HFFc6 (cell line): ENCODE measurements at places on chromosomes 16 and 17. TPM values are rescaled to one million over a fixed set of nuclear protein-coding genes. Genes with fewer than 3 reads are reported as not detected.

DNA sequence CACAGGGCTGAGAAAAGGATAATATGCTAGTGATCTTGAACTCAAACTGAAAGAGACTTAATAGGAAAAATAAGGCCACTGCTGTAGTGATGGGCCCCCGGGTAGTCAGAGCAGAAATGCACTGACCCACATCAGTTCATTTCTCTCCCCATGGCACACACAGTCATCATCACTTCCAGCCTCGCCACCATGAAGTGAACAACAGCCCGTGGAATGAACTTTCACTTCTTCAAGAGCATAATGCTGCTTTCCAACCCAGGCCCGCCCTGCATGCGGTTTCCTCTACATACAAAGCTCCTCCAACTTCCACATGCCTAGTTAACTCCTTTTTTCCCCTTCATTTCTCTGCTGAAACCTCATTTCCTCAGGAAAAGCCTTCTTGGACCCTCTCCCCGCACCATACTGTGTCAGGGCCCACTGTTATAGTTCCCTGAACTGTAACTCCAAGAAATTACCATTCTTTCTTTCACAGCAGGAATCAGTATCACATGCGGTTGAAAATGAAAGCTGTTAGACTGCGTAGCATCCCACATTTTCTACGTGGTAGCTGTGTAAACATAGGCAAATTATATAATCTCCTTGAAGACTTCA lies 65.8 kb upstream of the SMIM36 start:
- H3K4me3 ChIP-seq, result no peak overlapping the region
- H3K36me3 ChIP-seq, result no peaks in the 10 kb centered on the region
- H3K4me1 ChIP-seq, result no peaks in the 10 kb centered on the region
- peak; percentile 77 for DNase-seq
- no peak overlapping the region for H3K27ac ChIP-seq

DNA sequence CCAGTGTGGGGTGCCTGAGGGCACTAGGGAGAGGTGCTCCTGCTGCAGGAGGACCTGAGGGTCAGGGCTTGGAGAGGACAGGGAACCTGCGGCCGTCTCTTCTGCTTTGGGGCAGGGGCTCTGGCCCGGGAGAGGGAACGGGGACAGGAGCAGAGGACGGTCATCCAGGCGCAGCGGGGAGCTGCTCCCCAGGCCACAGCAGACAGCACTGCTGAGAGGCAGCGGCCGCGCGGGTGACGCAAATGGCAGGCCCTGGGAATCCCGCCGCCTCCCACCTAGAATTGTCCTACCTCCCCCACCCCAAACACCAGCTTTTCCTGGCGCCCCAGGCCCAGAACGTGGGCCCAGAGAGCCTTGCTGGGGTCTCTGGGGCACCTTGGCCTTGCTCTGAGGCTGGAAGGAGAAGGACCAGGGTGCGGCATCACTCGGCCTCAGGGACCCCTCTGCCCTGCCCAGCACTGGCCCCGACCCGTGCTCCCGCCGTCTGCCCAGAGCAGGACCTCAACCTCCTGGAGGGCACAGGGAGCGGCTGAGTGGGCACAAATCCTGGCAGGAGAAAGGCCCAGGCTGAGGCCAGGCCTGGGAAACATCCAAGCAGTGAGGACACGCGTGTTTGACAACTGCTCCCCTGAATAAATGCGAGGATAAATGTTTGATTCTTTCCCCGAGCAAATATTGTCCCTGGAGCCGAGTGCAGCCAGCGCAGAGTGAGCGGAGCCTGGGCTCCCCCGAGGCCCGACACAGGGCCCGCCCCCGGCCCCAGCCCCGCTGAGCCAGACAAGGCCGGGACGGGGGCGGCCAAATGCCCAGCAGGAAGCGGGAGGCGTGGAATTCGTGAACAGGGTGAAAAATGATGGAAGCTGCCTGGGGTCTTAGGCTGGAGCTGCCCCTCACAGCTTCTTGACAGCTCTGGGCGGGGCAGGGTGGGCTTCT lies 8.5 kb downstream of the SSTR5 start:
- H3K36me3 ChIP-seq, result peaks cover 6% of the 10 kb centered on the region
- no peak for DNase-seq
- H3K27ac ChIP-seq, result no peak overlapping the region
- H3K4me3 ChIP-seq, result no peak overlapping the region
- no peaks in the 10 kb centered on the region for H3K4me1 ChIP-seq
- peaks cover 6% of the 10 kb centered on the region for H3K27me3 ChIP-seq

Gene TMEM204
- total RNA-seq, result 16.3 to 28.8 TPM (median 26.1 TPM) in 3 replicates

DNA sequence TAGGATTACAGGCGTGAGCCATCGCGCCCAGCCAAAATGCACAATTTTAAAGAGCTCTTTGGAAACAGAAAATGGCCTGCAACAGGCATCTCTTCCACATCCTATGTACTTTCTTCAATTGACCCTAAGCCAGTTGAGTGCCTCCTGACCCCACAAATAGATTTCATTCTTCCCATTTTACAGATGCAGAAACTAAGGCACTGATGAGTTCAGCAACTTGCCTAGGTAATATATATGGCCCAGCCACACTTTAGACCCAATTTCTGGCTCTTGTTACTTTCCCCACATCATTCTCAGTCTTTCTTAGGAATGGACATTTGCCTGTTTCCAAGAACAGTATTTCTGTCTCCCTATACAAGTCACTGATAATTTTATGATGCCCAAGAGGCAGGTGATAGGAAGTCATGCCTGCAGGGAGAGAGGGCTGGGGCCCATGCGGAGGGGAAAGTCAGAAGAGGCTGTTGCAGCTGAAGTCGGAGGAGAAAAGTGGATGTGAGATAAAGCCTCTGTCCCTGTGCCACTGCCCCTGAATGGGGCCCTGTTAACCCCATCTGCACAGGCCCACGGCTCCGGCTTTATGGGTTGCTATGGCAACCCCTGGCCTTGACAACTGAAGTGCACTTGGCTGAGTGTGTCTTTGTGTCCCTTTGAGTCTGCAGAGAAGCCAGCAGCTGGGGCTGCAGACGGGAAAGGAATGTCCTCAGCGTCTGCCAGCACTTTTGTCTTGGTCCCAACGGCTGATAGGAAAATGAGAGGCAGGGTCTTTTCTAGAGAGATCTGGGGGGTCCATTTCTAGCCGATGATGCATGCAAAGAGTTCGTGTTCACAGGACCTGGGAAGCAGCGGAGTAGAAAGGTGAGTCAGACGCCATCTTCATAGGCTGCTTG lies 45.9 kb downstream of the ABAT start:
- H3K4me3 ChIP-seq, result no peak overlapping the region
- no peak overlapping the region for H3K27ac ChIP-seq
- H3K4me1 ChIP-seq, result no peaks in the 10 kb centered on the region
- no peaks in the 10 kb centered on the region for H3K36me3 ChIP-seq
- DNase-seq, result no peak

GRCh38 chr17:47223007-47223406 lies 13.9 kb downstream of the MYL4 start:
- H3K4me3 ChIP-seq, result no peak overlapping the region
- H3K27ac ChIP-seq, result no peak overlapping the region
- H3K36me3 ChIP-seq, result peaks cover 6% of the 10 kb centered on the region
- no peak for DNase-seq
- H3K27me3 ChIP-seq, result peaks cover 8% of the 10 kb centered on the region

DNA sequence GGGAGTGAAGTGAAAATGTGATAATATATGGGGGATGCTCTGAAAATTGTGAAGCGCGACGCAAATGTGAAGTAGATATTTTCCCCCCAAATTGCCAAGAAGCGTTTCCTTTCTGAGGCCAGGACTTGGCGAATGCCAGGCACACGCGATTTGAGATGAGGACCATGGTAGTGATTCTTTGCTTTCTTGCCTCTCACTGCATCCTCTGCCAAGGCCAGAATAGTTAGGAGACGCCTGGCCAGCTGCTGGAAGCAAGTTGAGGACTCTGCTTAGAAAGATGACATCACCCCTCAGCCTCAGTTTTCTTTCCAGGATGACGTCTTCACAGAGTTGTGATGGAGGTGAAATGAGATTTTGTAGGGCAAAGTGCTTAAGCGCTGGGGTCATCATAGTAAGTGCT lies 25.9 kb downstream of the PIPOX start:
- no peaks in the 10 kb centered on the region for H3K4me1 ChIP-seq
- no peak for DNase-seq
- H3K27me3 ChIP-seq, result peaks cover 43% of the 10 kb centered on the region
- H3K4me3 ChIP-seq, result no peak overlapping the region
- H3K27ac ChIP-seq, result no peak overlapping the region
- H3K36me3 ChIP-seq, result no peaks in the 10 kb centered on the region

Gene DNAI2
- total RNA-seq, result not detected in 3 replicates

DNA sequence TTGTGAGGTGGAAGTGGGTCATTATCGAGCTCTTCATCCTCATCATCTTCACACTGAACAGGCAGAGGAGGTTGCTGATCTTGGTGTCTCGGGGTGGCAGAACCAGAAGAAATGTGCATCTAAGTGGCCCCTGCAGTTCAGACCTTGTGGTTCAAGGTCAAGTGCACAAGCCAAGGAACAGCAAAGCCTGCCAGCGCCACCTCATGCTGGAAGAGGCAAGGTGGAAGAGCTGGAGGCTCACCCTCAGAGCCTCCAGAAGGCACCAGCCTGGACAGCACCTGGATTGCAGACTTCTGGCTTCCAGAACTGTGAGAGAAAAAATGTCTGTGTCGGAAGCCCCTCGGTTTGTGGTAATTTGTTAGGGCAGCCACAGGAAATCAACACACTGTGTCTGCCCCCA lies 32.7 kb downstream of the IFT140 start:
- H3K4me1 ChIP-seq, result no peaks in the 10 kb centered on the region
- no peak for DNase-seq
- H3K4me3 ChIP-seq, result no peak overlapping the region
- peaks cover 14% of the 10 kb centered on the region for H3K36me3 ChIP-seq

Gene FOXF1
- total RNA-seq, result 10.7 to 17.9 TPM (median 14.8 TPM) in 3 replicates

Gene TMEM235
- not detected in 3 replicates for total RNA-seq

DNA sequence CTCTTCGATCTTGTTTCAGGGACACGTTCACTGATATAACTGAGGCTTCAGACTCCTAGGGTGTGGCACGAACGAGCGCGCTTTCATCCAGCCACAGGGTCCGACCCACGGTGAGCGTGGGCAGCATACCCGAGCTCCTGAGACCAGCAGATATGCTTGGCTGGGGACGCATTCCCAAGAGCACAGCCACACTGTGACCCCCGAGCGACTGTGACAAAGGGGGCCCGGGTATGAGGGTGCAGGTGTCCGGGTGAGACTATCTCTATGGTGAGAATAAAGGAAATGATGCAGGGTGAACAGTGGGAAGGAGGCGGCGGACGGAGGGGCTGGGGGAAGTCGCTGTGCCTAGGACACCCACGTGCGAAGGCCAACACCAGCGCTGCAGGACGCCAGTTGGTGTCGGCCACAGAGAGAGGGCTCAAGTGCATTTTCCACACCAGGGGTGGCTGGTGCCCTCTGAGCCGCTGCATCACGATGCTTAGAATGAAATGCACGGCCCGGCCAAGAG lies 17.6 kb downstream of the RPH3AL start:
- H3K4me1 ChIP-seq, result no peaks in the 10 kb centered on the region
- H3K27ac ChIP-seq, result no peak overlapping the region
- H3K27me3 ChIP-seq, result peaks cover 34% of the 10 kb centered on the region
- H3K36me3 ChIP-seq, result no peaks in the 10 kb centered on the region
- DNase-seq, result no peak
- no peak overlapping the region for H3K4me3 ChIP-seq

- H3K4me3 ChIP-seq, result no peak overlapping the region
- H3K27ac ChIP-seq, result no peak overlapping the region
- peaks cover 22% of the 10 kb centered on the region for H3K27me3 ChIP-seq
Observed at GRCh38 chr16:89070590-89070989, 23.1 kb upstream of the ACSF3 start.

Gene TELO2
- 28.9 to 35.9 TPM (median 34.1 TPM) in 3 replicates for total RNA-seq

DNA sequence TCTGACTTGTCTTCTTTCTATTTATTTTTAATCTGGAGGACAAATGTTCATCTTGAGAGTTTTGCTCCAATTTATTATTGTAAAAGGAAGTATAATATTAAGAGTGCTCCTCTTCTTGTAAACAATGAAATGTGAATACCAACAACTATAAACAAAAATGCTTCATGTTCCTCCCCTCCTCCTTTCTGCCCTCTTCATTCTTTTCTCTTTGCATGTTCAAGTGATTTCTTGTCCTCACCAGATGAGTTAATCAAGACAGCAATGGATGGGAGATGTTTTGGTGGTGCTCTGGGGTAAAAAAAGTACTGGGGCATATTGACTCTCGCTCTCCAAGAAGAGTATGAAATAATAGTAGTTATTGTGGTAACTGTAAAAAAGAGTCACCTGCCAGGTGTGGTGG lies 24.3 kb downstream of the ITGB3 start:
- DNase-seq, result no peak
- H3K27me3 ChIP-seq, result peaks cover 8% of the 10 kb centered on the region
- peaks cover 66% of the 10 kb centered on the region for H3K4me1 ChIP-seq
- H3K27ac ChIP-seq, result peak overlapping the region; percentile 92
- H3K4me3 ChIP-seq, result peak overlapping the region; percentile 56

- H3K36me3 ChIP-seq, result no peaks in the 10 kb centered on the region
- no peak for DNase-seq
- H3K4me1 ChIP-seq, result peaks cover 12% of the 10 kb centered on the region
- H3K27ac ChIP-seq, result no peak overlapping the region; the same call in 1 of the 2 replicates
- peaks cover 34% of the 10 kb centered on the region for H3K27me3 ChIP-seq
Observed at GRCh38 chr17:73365301-73365874, 53.6 kb upstream of the CDC42EP4 start.

GRCh38 chr17:4949321-4950074 lies 1.2 kb upstream of the PFN1 start:
- H3K36me3 ChIP-seq, result peaks cover 32% of the 10 kb centered on the region
- DNase-seq, result peak; percentile 54
- H3K4me3 ChIP-seq, result peak overlapping the region; percentile 81
- H3K27ac ChIP-seq, result peak overlapping the region; percentile 84
- H3K27me3 ChIP-seq, result peaks cover 11% of the 10 kb centered on the region

- DNase-seq, result no peak
- H3K4me1 ChIP-seq, result peaks cover 17% of the 10 kb centered on the region
- H3K4me3 ChIP-seq, result no peak overlapping the region
- no peaks in the 10 kb centered on the region for H3K27me3 ChIP-seq
Observed at GRCh38 chr16:64180136-64180900, 941.5 kb downstream of the CDH11 start.

- peak; percentile 11 for DNase-seq
- no peak overlapping the region for H3K4me3 ChIP-seq
- H3K27ac ChIP-seq, result no peak overlapping the region
Observed at GRCh38 chr16:81838794-81839193, 59.7 kb downstream of the PLCG2 start.

Gene CASKIN1
- total RNA-seq, result 0.12 to 0.56 TPM in 2 of 3 replicates, not detected in the other

Gene SPG7
- 77.4 to 93.1 TPM (median 81.5 TPM) in 3 replicates for total RNA-seq

Gene NARF
- total RNA-seq, result 28.8 to 38.3 TPM (median 34.8 TPM) in 3 replicates

Gene SLC25A39
- 106 to 116 TPM (median 111 TPM) in 3 replicates for total RNA-seq

Gene EPOP
- 0.89 to 1.3 TPM (median 1.2 TPM) in 3 replicates for total RNA-seq

Gene RNF112
- total RNA-seq, result 0.87 to 1.5 TPM (median 1.1 TPM) in 3 replicates

GRCh38 chr16:80599466-80599865 lies 58.7 kb downstream of the DYNLRB2 start:
- H3K27me3 ChIP-seq, result no peaks in the 10 kb centered on the region; the same call in 1 of the 2 replicates
- H3K4me3 ChIP-seq, result peak overlapping the region; percentile 14; the same call in 1 of the 2 replicates
- peak overlapping the region; percentile 66 for H3K27ac ChIP-seq
- H3K36me3 ChIP-seq, result peaks cover 27% of the 10 kb centered on the region
- peaks cover 54% of the 10 kb centered on the region for H3K4me1 ChIP-seq
- DNase-seq, result peak; percentile 64
